Neuronal stem cell (in vitro differentiated cells): ENCODE measurements at places on chromosomes 2 and 18.

- no peaks in the 10 kb centered on the region for H3K4me1 ChIP-seq
- DNase-seq = no peak
- no peaks in the 10 kb centered on the region for H3K27me3 ChIP-seq
- H3K27ac ChIP-seq = no peak overlapping the region
- peaks cover 17% of the 10 kb centered on the region for H3K36me3 ChIP-seq
Measured at GRCh38 chr18:50398947-50399346, 24.1 kb downstream of the SKA1 start.

GRCh38 chr2:138942466-138942865, 162.3 kb upstream of the NXPH2 start:
- no peak for DNase-seq
- H3K36me3 ChIP-seq = no peaks in the 10 kb centered on the region
- no peaks in the 10 kb centered on the region for H3K27me3 ChIP-seq
- H3K4me3 ChIP-seq = peak overlapping the region; percentile 46

DNA sequence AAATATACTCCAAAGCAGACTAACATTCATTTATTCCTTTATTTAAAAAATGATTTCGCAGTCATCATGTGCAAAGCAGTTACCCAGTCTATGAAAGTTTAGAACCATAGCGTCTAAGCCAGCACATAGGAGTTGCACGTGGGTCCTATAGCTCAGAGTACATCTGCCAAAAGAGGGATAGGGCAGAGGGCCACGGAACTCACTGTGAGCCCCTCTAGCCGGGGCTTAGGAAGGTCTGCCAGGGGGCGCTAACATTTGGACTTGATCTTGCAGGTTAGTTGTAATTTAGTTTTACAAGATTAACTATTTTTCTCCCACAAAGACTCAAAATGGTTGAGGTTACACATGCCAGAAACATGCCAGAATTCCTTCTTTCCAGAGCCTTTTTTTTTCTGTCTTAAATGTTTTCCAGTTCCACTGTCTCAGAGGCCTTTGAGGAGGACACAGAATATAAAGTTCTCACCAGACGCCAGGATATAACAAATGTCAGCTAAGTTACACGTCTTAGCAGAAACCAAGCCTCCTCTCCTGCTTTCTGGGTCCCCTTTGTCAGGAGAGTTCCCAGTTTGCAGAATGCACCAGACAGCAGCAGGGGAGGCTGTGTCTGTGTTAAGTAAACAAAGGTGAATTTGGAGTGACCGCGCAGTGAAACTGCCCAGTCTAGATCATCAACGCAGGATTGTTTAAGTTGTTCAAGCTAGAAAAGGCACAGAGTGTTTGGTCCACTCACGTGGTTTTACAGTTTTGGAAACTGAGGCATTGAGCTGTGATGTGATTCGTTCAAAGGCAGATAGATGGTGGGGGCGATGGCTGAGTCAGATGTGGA, 292.0 kb downstream of the PRKCE start:
- H3K4me3 ChIP-seq = no peak overlapping the region
- DNase-seq = no peak
- H3K27me3 ChIP-seq = no peaks in the 10 kb centered on the region
- peaks cover 15% of the 10 kb centered on the region for H3K4me1 ChIP-seq
- no peaks in the 10 kb centered on the region for H3K36me3 ChIP-seq

GRCh38 chr2:152462120-152462519, 127.1 kb downstream of the FMNL2 start:
- no peaks in the 10 kb centered on the region for H3K36me3 ChIP-seq
- no peak overlapping the region for H3K27ac ChIP-seq
- DNase-seq = no peak
- no peaks in the 10 kb centered on the region for H3K27me3 ChIP-seq

GRCh38 chr2:873651-874580, 76.7 kb upstream of the SNTG2 start:
- no peaks in the 10 kb centered on the region for H3K36me3 ChIP-seq
- H3K27me3 ChIP-seq = no peaks in the 10 kb centered on the region

- no peaks in the 10 kb centered on the region for H3K27me3 ChIP-seq
- H3K27ac ChIP-seq = no peak overlapping the region
- no peaks in the 10 kb centered on the region for H3K4me1 ChIP-seq
- DNase-seq = no peak
- no peak overlapping the region for H3K4me3 ChIP-seq
Measured at GRCh38 chr2:181517685-181518301, 60.6 kb downstream of the ITGA4 start.

DNA sequence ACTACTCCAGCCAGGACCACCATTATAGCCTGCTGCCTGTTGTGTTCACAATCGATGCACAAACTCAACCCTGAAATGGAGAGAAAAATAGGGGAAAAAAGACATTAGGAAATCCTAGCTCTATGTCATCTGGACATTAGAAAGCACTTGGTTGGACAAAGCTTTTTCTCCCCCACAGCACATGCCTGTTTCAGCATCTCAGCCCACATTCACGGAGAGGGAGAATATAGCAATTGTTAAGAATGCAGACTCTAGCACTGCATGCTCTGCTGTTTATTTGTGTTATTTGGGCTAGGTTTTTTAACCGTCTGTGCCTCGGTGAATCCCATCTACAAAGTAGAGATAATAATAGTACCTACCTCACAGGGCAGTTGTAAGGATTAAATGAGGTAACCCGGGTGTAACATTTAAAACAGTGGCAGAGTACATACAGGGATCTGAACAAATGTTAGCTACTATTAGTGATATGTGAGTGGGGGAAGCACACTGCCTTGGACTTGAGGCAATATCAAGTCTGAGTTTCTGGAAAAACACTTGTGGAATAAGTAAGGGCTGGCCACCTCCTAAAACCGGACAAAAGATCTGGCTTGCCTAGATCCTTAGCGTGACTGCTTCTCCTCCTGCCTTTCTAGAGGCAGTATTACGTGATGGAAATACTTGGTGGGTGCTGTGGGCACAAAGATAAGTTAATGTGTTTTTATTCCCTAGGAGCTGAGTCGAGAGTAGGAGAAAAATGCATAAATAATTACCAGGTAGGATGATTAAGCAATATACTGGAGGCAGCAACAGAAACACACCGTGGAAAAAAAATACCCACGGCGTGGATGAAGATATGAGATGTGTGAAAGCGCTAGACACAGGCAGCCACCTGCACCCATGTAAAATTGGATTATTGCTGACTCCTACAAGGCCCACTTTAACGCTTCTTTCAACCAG, 1.0 kb upstream of the PPP1CB start:
- H3K4me3 ChIP-seq = peak overlapping the region; percentile 97
- peaks cover 20% of the 10 kb centered on the region for H3K4me1 ChIP-seq
- H3K27ac ChIP-seq = peak overlapping the region; percentile 89
- DNase-seq = no peak
- H3K36me3 ChIP-seq = peaks cover 8% of the 10 kb centered on the region
- H3K27me3 ChIP-seq = no peaks in the 10 kb centered on the region

DNA sequence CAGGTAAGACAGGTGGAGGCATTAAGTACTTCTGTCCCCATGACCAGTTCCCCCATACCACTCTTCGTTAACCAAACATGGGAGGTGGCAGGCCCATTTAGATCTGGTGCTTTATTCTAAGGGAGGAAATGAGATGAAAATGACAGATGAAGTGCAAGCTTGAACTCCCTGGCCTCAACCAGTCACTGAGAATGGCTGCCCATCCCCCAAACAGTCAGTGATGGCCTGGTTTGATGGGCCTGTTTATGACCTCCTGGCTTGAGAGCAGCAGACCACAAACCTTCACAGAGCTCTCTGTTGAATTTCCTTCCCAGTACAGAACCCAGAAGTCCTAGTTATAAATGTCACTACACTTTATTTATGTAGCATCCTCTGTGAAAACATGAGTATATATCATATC, 31.1 kb downstream of the EPAS1 start:
- H3K36me3 ChIP-seq = no peaks in the 10 kb centered on the region
- H3K27ac ChIP-seq = no peak overlapping the region
- no peaks in the 10 kb centered on the region for H3K4me1 ChIP-seq

GRCh38 chr2:166154685-166155338, 27.0 kb upstream of the SCN1A start:
- H3K4me3 ChIP-seq = no peak overlapping the region
- H3K27ac ChIP-seq = no peak overlapping the region
- H3K36me3 ChIP-seq = no peaks in the 10 kb centered on the region
- no peaks in the 10 kb centered on the region for H3K27me3 ChIP-seq

DNA sequence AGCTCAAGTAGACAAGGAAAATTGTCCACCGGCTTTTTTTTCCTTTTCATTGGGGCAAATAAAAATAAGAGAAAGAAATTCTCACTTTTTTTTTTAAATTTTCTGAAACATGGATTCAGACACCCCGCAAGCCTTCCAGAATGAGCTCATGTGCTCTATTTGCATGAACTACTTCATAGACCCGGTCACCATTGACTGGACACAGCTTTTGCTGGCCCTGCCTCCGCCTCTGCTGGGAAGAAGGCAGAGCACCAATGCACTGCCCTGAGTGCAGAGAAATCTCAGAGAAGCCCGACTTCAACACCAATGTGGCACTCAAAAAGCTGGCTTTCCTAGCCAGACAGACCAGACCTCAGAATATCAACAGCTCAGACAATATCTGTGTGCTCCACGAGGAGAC, 30.2 kb upstream of the TRIM43B start:
- H3K4me1 ChIP-seq = peaks cover 5% of the 10 kb centered on the region
- H3K4me3 ChIP-seq = no peak overlapping the region
- DNase-seq = no peak
- no peaks in the 10 kb centered on the region for H3K27me3 ChIP-seq
- no peak overlapping the region for H3K27ac ChIP-seq

- H3K36me3 ChIP-seq = peaks cover 54% of the 10 kb centered on the region
- no peak for DNase-seq
- H3K27me3 ChIP-seq = no peaks in the 10 kb centered on the region
- H3K4me3 ChIP-seq = no peak overlapping the region
- peaks cover 5% of the 10 kb centered on the region for H3K4me1 ChIP-seq
Measured at GRCh38 chr2:64459575-64459974, 5.6 kb downstream of the LGALSL start.

DNA sequence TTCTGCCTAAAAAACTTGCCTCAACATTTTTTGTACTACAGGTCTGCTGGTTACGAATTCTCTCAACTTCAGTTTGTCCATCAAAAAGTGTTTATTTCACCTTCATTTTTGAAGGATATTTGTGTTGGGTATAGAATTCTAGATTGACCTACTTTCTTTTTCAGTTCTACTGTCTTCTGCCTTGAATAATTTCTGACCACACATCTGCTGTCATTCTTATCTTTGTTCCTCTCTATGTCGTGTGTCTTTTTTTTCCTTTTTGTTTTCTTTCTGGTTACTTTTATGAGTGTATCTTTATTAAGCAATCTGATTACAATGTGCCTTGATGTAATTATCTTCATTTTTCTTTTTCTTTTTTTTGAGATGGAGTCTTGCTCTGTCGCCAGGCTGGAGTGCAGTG, 25.3 kb downstream of the ADCY3 start:
- no peak overlapping the region for H3K27ac ChIP-seq
- no peaks in the 10 kb centered on the region for H3K4me1 ChIP-seq
- H3K27me3 ChIP-seq = no peaks in the 10 kb centered on the region
- no peak overlapping the region for H3K4me3 ChIP-seq

DNA sequence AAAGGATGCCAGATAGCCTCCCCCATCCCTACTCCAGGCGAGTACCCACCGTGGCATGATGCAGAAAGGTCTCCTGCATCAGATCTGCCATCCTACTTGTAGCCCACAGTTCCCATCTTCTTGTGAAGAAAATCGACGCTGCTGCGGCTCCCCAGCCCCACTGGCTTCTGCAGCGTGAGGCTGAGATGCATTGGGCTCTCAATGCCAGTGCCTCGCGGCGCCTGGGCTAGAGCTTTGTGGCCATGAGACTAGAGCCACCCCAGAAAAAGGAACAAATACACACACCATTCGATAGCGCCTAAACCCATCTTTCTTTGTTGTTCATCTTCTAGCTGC, 2.8 kb downstream of the NOL4 start:
- peak overlapping the region; percentile 84 for H3K4me3 ChIP-seq
- no peak for DNase-seq
- no peaks in the 10 kb centered on the region for H3K27me3 ChIP-seq
- no peaks in the 10 kb centered on the region for H3K4me1 ChIP-seq
- H3K36me3 ChIP-seq = no peaks in the 10 kb centered on the region
- no peak overlapping the region for H3K27ac ChIP-seq
